ENCODE measurements at places on chromosomes 7 and 10.

DNA sequence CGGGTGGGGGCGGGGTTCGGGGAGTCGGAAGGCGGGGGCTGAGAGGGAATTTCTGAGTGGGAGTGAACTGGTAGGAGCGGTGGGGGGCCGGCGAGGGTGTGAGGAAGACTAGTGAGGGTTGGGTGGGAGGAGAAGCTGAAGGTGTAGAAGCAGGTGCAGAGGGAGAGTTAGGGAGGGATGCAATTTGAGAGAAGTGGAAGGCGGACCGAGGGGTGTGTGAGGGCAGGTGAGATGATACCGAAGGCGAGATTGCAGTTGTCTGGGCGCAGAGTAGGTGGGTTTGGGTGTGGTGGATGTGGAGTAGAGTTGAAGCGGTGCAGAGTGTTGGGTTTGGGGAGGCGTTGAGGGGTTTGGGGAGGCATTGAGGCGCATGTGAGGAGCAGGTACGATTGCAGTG lies 643 bp downstream of the KAT6B start:
- DNase-seq: no peak

GRCh38 chr7:107045195-107045960 lies 873 bp downstream of the PRKAR2B start:
- peak; percentile 47 for DNase-seq

DNA sequence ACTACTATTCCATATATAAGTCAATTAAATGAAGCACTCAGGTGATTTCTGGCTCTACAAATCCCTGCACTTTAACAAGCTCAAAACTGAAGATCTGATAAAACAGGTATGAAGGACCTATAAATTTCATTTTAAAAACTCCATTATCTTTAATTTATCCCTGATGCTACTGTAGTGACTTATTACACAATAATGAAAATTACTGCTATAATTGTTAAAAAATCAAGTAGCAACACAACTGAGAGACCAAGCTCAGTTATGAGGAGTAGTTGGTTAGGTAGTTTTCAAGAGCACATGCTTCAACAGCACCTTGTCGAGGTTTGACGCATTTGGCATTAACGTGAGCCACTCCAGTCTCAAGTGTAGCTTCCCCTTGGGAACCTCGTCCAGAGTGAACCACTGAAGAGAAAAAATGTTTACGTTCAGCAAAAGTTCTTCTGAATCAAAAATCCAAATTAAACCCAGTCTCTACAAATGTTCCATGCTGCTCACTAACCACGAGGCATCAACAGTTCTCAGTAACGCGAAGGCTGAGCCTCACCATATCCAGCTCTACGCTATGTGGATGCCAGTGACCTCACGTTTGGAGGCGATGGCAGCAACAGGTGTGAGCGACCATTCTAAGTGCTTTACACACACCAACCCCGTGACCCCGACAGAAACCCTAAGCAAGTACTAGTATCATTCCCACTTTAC lies 55.3 kb upstream of the NCAPG2 start:
- DNase-seq: no peak

DNA sequence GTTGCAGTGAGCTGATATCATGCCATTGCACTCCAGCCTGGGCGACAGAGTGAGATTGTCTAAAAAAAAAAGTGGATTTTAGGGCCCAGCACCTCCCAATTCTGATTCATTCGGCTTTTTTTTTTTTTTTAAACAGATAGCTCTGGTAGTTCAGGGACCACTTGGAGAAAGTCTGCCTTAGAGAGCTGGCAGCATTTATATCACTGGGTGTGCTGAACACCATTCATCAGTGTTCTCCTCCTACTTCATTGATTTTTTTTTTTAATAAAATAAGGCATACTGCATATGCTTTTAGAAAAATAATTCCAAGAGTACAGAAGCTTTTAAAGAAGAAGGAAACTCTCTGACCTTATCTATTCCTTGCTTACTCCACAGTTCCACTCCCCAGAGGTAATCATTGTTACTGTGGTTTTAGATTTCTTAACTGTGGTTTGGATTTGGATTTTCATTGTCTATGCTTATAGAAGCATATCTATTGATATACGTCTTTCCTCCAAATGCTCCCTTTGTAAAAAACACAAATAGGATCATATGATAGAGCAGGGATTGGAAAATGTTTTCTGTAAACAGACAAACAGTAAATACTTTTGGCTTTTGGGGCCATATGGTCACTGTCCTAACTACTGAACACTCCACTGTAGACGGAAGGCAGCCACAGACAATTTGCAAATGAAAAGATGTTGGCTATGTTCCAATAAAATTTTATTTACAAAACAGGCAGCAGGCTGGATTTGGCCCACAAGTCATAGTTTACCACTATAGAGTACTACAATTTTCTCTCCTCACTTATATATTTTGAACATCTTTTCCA lies 21.1 kb upstream of the SAR1A start:
- no peak for DNase-seq

DNA sequence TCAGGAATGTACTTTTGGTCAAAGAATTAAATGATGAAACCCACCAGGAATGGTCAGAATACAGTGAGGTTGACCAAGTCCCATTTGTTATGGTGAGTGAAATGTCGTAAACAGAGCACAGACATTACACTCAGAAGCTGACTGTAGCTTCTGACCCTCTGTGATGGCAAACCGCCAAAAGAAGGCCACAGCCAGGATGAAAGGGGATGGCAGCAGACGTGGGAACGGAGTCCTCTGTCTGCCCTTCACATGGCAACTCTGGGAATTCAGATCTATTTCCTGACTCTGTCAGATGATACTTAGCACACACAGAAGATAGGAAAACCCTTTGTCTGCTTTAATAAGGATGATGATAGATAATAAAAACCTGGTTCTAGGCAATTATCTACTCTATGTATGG lies 757.1 kb downstream of the SORCS3 start:
- no peak for DNase-seq

DNA sequence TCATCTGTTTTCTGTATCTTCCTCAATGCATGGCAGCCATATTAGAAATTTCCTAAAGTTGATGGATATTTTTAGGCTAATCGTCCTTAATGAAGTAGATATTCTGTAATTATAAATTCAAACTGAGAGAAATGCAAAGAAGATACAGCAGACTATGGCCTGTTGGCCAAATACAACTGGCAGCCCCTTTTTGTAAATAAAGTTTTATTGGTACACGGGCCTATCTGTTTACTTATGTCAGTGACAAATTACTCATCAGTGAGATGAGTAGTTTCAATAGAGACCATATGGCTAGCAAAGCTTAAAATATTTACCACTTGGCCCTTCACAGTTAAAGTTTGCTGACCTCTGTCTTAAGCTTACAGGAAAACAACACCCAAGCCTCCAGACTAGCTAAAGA lies 112.3 kb downstream of the HTR7 start:
- no peak for DNase-seq

GRCh38 chr10:124748953-124749645 lies 4.9 kb upstream of the FAM53B start:
- DNase-seq: no peak

DNA sequence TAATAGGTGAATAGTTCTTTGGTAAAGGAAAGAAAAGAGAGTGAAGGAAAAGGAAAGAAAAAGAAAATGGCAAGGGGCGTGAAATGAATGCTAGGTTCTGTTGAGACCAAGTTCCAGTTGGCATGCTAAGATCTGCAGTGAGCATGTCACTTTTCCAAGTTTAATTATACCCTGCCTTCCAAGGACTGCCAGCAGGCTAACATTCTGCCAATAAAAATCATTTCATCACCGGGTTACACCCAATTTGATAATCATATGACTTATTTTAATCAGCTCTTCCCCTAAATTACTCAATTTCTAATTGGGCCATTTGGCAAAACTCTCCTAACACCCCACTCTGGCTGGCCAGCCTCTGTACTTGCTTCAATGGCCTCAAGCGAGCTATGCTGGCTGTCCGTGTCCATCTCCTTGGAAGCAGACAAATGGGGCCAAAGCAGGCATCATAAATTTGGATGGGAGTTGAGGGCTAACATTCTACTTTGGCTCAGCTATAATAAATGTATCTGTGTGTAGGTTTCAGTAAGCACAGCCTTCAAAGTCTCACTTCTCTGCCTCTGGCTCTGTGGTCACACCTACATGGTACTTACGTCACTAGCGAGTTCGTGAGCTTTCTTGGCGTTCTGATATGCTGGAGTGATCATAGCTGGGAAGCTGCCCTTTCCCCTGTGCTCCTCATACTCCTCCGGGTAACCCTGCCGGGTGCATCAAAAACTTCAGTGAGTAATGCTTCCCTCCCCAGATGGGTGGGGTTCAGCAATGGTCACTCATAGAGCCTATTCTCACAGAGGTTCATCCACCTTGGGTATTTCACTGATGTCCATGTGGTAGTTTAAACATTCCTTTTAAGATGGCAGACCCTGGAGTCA lies 17.3 kb downstream of the NRAP start:
- DNase-seq: no peak

GRCh38 chr10:123912466-123912865 lies 20.9 kb upstream of the CPXM2 start:
- no peak for DNase-seq

GRCh38 chr7:108210796-108211195 lies 80.6 kb upstream of the LAMB4 start:
- no peak for DNase-seq

- no peak for DNase-seq
Measured at GRCh38 chr10:96377816-96378294, 19.1 kb upstream of the OPALIN start.

DNA sequence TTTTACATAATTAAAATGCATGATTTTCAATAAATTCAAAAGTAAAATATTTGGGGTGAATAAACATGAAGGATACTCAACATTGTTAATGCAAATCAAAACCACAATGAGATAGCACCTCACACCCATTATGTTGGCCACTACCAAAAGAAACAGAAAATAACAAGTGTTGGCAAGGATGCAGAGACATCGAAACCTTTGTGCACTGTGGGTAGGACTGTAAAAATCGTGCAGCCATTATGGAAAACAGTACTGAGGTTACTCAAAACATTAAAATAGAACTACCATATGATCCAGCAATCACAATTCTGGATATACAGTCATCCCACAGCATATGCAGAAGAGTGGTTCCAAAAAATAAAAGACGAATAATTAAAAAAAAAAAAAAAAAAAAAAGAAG lies 13.1 kb downstream of the EZH2 start:
- DNase-seq: no peak

- no peak for DNase-seq
Measured at GRCh38 chr7:149850007-149850594, 11.9 kb downstream of the ZNF862 start.

GRCh38 chr7:138670594-138670993 lies 30.6 kb downstream of the SVOPL start:
- no peak for DNase-seq

GRCh38 chr7:79361214-79361613 lies 92.3 kb downstream of the MAGI2 start:
- DNase-seq: peak; percentile 76

GRCh38 chr10:72310636-72311035 lies 36.9 kb downstream of the DDIT4 start:
- no peak for DNase-seq

All from GM23338 (cell line).